ENCODE measurements at places on chromosomes 6 and 20.

DNA sequence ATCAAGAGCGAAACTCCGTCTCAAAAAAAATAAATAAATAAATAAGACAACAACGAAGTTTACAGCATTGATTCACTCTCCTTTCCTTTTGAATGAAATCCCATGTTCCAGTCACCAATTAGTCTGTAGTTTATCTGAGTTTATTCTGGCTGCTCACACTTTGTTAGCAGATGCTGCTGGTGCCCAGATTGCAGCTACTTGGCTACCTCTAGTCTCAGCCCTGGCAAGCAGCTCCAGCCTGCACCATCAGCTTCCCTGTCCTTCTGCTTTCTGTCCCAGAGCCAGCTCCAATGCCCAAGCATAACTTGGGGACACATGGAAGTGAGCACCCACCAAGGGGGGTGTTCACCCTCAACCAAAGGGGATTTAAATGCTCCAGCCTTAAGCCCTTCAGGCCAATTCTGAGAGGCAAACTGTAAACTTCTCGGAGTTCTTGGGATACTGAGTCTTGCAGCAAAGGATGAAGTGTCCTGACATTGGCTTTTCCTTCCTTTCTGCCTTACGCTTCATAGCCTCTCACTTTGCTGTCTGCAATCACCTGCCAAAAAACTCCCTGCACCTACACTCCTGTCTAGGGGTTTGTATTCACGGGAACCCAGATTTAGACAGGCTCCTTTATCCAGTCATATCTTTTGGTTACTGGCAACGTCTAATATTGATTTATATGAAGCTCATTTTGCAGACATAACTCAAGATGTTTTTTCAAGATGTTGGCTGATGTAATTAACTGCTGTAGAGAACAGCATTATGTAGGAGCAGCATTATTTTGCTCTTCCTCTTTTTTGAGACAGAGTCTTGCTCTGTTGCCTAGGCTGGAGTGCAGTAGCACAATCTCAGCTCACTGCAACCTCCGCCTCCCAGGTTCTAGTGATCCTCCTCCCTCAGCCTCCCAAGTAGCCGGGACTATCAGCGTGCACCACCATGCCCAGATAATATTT lies 9.8 kb upstream of the TASP1 start:
- no peak for DNase-seq

DNA sequence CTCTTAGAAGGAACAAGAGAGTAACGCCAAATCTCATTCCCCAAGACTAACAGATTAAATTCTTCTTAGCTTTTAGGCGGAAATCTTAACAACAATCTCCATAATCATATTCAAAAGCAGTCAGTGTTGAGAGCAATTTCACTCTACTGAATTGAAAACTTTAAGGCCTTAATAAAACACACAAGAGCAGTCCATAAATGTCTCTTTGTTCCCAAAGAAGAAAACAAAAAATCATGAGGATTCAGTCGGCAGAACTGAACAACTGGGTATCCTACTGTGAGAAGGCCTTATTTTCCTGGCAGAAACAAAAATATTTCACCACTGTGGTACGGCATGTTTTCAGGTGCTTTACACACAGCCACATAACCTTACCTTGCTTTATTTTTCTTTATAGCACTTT lies 14.4 kb downstream of the ABHD12 start:
- DNase-seq, result no peak

GRCh38 chr6:111944541-111944940 lies 71.3 kb upstream of the FYN start:
- DNase-seq, result no peak

- DNase-seq, result no peak
These were observed 33.8 kb upstream of the PLCB4 start for GRCh38 chr20:9035126-9035525.

GRCh38 chr6:113466526-113466925 lies 390.6 kb upstream of the MARCKS start:
- DNase-seq, result no peak

- DNase-seq, result peak; percentile 63
These were observed 39.3 kb upstream of the OSTM1 start for GRCh38 chr6:108113557-108114519.

- peak; percentile 38 for DNase-seq
These were observed 259.4 kb upstream of the POU3F2 start for GRCh38 chr6:98574984-98575383.

- no peak for DNase-seq
These were observed 63.9 kb downstream of the MTHFD1L start for GRCh38 chr6:150929416-150929815.

GRCh38 chr20:57211908-57212533 lies 54.4 kb downstream of the BMP7 start:
- DNase-seq, result no peak

- no peak for DNase-seq
These were observed 50.0 kb downstream of the DCDC2 start for GRCh38 chr6:24307881-24308280.

GRCh38 chr6:38996676-38997075 lies 51.9 kb upstream of the GLP1R start:
- DNase-seq, result no peak

GRCh38 chr6:139600919-139601475 lies 226.5 kb upstream of the CITED2 start:
- no peak for DNase-seq

- DNase-seq, result no peak
These were observed 79.0 kb upstream of the FYN start for GRCh38 chr6:111952274-111952673.

DNA sequence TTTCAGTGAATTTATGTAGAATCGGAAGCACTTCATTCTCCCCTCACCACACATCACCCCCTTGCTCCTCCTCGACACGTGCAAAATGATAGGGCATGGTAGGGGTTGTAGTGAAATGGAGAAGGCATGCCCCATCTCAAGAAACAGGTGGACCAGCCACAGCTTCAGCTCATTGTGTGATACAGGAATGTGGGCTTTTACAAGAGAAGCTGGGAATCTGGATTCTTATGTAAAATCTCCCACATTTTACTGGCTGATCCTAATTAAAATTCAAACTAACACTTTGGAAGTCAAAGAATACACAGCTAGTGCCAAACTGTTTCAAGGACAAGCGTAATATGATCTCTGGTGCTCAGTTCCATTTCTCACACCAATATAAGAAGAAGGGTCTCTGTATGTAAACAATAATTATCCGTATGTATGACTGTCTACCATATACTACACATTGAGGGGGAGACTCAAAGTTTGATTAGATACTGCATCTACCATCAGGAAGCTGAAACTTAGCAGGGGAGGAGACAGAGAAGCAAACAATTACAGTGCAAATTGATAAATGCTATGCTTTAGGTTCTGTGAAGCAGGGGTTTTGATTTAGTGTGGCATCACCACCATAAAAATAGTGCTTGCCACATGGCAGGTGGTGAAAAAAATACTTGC lies 24.3 kb upstream of the KIAA0408 start:
- DNase-seq, result no peak

GRCh38 chr6:89139509-89140346 lies 6.1 kb upstream of the PM20D2 start:
- DNase-seq, result no peak

- no peak for DNase-seq
These were observed 55.2 kb downstream of the EFHC1 start for GRCh38 chr6:52475307-52475706.

DNA sequence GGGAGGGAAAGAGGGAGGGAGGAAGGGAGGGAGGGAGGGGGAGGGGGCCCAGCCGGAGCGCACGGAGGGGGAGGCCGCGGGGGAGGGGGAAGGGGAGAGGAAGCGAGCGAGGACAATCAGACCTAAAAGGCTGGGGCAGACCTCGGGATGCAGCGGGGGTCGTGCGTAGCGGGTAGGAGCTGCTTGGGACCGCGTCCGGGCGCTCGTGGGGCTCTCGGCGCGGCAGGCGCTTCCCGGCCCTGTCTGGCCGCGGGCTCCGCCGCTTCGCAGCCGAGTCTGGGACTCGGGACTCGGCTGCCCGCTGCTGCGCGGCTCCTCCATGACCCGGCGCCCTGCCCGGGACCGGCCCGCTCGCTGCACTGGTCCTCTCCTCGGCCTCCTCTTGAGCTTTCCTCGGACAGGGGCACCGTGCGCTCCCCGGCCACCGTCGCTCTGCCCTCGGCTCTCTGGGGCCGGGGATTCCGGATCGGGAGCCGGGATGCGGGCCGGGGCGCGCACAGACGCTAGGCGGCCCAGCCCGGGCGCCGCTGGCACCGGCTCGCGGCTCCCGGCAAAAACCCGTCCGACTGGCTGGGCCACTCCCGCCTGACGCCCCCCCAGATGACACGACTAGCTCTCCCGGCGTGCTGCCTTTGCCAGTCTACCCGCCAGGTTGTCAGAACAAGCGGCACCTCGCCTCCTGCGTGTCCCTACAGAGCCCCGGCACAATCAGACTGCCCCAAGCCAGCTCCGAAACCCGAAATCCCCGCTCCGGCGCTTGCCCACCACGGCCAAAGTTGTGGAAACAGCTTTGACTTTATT lies 2.2 kb downstream of the TFAP2A start:
- DNase-seq, result no peak

DNA sequence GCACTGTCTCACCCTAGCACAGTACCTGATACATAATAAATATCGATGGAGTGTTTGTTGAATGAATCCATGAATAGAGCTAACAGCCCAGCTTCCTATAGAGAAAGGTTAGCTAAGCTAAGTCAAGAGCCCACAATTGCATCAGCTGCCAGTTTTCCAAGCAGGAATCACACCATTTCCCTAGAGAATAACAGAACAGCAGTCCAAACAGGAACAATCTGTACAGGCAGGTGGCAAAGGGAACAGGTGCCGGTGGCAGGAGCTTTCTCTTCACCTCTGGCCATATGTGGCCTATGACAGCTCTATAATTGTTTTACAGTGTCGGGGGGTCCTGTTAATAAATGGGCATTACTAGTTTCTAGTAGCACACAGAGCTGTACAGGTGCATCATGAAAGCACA lies 38.8 kb downstream of the ISM1 start:
- no peak for DNase-seq

GRCh38 chr6:61210549-61210948 lies 1075.5 kb downstream of the KHDRBS2 start:
- DNase-seq, result no peak

DNA sequence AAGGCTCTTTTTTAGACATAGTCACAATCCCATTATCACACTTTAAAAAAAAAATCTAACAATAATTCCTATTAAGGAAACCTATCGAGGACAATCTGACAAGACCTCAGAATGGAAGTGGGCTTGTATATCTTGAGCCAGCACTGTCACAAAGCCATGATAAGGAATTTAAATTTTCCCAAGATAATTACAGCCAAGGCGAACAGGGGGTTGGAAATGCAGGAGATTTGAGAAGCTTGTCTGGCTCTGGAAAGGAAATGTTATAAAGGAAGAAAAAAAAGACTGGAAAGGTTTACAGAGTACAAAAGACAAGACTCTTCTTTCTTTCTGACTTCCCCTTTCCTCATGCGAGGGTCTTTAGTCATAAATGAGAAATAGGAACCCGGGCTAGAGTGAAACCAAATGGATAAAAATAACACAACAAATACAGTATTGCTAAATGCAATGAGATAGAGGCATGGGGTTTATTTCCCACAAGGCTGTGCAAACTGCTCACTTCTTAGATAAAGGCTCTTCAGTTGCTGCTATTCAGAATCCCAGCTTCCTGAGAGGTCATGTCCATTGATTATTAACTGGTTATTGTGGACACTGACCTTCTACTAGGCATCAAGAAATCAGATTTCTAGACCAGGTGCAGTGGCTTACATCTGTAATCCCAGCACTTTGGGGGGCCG lies 13.4 kb upstream of the GHRH start:
- no peak for DNase-seq

GRCh38 chr20:56860413-56860812 lies 231.3 kb downstream of the TFAP2C start:
- DNase-seq, result no peak

- no peak for DNase-seq
These were observed 39.2 kb downstream of the FAM50B start for GRCh38 chr6:3888153-3888957.

GRCh38 chr20:16390991-16391390 lies 182.3 kb downstream of the KIF16B start:
- DNase-seq, result no peak

DNA sequence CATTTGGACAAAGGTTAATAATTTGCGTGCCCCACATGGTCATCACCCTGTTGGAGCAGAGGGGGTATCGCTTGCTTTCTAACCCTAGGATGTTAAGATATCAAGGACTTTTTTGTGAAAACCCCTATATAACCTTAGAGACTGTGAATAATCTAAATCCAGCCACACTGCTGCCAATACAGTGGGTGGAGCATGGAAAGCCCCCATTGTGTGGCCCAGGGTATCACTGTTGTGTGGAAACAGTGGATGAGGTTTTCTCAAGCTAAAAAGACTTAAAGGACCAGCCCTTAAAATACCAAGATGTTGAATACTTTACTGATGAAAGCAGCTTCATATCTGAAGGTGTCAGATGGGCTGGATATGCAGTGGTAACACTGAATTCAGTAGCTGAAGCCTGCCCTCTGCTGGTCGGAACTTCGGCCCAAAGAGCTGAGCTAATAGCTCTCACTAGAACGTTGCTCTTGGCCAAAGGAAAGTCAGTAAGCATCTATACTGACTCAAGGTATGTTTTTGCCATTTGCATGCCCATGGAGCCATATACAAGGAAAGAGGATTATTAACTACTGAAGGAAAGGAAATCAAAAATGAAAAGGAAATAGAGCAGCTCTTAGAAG lies 695.2 kb downstream of the PHF3 start:
- DNase-seq, result no peak

- DNase-seq, result no peak
These were observed 259.3 kb downstream of the BMP7 start for GRCh38 chr20:57007171-57007540.

- DNase-seq, result no peak
These were observed 213.1 kb downstream of the CDH26 start for GRCh38 chr20:60171313-60171712.

GRCh38 chr20:15176929-15177328 lies 839.5 kb upstream of the FLRT3 start:
- DNase-seq, result no peak

GRCh38 chr20:59729506-59729905 lies 125.2 kb downstream of the PHACTR3 start:
- DNase-seq, result no peak

- no peak for DNase-seq
These were observed 804.0 kb downstream of the C6orf118 start for GRCh38 chr6:164505425-164505824.

Measured in frontal cortex (tissue), 4 donors.